ENCODE measurements at places on chromosomes 6 and 20. TPM values are rescaled to one million over a fixed set of nuclear protein-coding genes. Genes with fewer than 3 reads are reported as not detected.

Gene FAM162B
- not detected for polyA plus RNA-seq

GRCh38 chr6:130407032-130407431, 41.2 kb downstream of the TMEM200A start:
- peaks cover 7% of the 10 kb centered on the region for H3K27me3 ChIP-seq
- no peak for DNase-seq
- no peak overlapping the region for H3K27ac ChIP-seq

DNA sequence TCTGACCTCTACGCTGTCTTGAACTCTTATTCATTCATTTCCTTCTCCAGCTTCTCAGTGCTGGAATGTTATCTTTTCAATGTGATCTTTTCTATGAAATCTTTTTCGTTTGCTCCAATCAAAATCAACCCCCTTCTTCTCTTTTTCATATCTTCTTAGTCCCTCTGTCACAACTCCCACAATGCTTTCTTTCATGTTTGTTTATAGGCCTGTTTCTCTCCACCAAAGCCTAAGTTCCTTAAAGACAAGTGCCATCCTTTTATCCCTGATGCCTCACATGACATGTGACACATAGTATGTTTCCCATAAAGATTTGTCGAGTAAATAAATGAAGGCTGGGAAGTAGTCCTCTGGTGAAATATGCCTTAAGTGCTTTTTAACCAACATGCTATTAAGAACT, 38.1 kb downstream of the CRYBG1 start:
- peaks cover 29% of the 10 kb centered on the region for H3K27me3 ChIP-seq
- H3K27ac ChIP-seq, result no peak overlapping the region
- no peaks in the 10 kb centered on the region for H3K4me1 ChIP-seq
- no peak overlapping the region for H3K4me3 ChIP-seq
- H3K36me3 ChIP-seq, result no peaks in the 10 kb centered on the region

DNA sequence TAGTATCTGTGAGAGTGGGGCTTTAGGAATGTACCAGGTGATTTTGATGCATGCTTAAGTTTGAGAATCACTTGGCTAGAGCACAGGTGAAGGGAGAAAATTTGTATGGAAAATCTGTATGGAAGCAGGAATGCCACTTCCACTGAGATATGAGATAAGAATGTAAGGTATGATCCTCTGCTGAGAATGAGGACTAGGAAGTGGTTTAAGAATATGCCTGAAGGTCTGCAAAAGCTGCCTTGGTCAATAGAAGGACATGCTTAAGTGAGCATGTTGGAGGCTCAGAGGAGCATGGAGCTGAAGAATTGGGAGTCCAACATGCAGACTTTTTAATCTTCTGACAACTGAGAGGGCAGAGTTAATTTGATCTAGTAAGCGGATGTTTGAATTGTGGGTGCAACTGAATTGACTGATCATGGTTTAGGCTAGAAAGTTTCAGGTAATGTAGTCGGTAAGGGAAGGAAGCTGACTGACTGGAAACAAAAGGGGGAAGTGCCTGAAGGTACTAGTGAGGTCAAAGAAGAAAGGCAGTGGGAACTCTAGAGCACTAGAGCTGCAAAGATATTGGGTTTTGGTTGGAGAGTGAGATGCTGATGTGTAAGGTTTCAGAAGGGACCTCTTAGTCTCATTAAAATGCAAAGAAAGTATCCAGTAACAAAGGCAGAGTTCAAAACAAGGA, 28.6 kb upstream of the NOTCH4 start:
- H3K27me3 ChIP-seq, result no peaks in the 10 kb centered on the region
- no peaks in the 10 kb centered on the region for H3K36me3 ChIP-seq
- H3K4me3 ChIP-seq, result no peak overlapping the region
- no peak overlapping the region for H3K27ac ChIP-seq
- peaks cover 9% of the 10 kb centered on the region for H3K4me1 ChIP-seq

DNA sequence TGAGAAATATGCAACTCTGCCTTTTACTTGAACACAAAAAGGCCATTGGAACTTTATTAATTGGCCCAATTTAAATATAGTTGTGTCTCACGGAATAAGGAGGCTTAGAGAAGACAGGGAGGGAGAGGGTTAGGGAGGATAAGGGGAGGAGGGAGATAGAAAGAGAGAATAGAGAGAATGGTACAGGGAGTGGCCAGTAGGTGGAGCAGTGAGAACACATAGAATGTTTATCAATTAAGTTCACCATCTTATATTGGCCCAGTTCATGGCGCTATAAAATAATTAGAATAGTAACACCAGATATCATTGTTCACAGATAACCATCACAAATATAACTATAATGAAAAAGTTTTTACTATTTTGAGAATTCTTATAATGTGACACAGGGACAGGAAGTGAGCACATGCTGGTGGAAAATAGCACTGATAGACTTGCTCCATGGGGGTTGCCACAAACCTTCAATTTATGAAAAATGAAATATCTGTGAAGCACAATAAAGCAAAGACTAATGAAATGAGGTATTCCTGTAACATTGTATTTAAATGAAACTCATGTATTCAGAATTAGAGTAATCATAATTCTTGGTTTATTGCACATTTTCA, 374.1 kb upstream of the MANEA start:
- H3K27me3 ChIP-seq, result no peaks in the 10 kb centered on the region
- no peaks in the 10 kb centered on the region for H3K4me1 ChIP-seq
- H3K27ac ChIP-seq, result no peak overlapping the region
- H3K4me3 ChIP-seq, result no peak overlapping the region

- no peak overlapping the region for H3K27ac ChIP-seq
- peaks cover 5% of the 10 kb centered on the region for H3K27me3 ChIP-seq
Observed at GRCh38 chr6:15997586-15998388, 131.1 kb upstream of the MYLIP start.

- H3K4me1 ChIP-seq, result no peaks in the 10 kb centered on the region
- H3K36me3 ChIP-seq, result no peaks in the 10 kb centered on the region
- no peak overlapping the region for H3K4me3 ChIP-seq
- no peaks in the 10 kb centered on the region for H3K27me3 ChIP-seq
Observed at GRCh38 chr20:53387983-53388675, 205.5 kb downstream of the ZNF217 start.

DNA sequence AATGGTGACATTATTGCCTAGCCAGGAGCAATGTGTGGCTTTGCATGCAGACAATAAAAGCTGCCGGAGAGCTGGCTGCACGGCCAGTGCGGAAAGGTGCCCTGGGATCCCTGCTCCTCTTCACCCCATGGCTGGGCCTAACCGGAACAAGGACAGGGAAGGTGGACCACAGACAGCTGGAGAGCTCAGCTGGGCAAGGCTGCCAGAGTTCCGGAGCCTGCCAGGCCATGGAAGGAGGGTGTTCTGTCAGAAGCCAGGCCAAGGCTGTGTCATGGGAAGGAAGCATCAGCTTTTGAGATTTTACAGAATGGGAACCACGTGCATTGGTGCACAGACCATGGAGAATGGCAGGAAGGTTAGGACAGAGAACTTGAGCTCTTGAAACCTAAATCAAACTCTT, 25.0 kb downstream of the MAP1LC3A start:
- H3K4me3 ChIP-seq, result no peak overlapping the region
- no peak overlapping the region for H3K27ac ChIP-seq
- H3K36me3 ChIP-seq, result peaks cover 23% of the 10 kb centered on the region
- H3K27me3 ChIP-seq, result no peaks in the 10 kb centered on the region
- no peak for DNase-seq
- peaks cover 31% of the 10 kb centered on the region for H3K4me1 ChIP-seq

DNA sequence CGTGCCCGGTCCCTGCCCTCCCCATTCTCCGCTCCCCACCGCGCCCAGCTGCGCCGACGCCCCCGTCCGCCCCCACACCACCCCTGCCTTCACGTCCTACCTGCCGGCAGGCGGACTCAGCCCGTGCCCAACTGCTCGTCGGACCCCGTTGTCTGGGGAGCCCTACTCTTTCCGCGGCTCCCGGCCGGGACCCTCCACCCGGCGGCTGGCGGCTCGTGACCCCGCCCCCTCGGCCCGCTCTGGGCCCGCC, at the start of gene SERAC1:
Gene SERAC1, minus strand, starts transcription at position 223 of the 250 bp plus-strand sequence. CDS start 9,899 bp downstream, outside the sequence.
- peak within 1 kb of the TSS; percentile 95 for H3K4me3 ChIP-seq
- peaks cover 2% of the 10 kb centered on the region for H3K36me3 ChIP-seq
- H3K27me3 ChIP-seq, result no peaks in the 10 kb centered on the region

DNA sequence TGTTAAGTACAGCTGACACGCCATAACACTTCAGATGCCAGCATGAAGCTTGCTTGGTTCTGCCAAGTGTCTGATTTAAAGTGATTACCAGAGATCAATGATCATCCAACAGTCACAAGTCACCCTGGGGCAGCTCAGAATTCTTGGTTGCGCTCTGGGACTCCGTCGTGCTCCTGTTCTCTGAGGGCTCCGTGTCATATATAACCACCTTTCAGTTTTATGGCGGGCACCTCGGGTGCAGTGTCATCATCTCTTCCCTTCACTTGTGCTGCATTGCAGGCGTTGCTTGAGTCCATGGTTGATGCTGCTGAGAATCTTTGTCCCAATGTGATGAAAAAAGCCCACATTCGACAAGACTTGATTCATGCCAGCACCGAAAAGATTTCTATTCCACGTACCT, 101.4 kb upstream of the SCGN start:
- no peak for DNase-seq
- no peaks in the 10 kb centered on the region for H3K4me1 ChIP-seq

- H3K36me3 ChIP-seq, result no peaks in the 10 kb centered on the region
- DNase-seq, result no peak
- H3K4me3 ChIP-seq, result no peak overlapping the region
- H3K27ac ChIP-seq, result no peak overlapping the region
Observed at GRCh38 chr6:41653691-41654090, 15.4 kb downstream of the MDFI start.
